Stimulated activated CD8-positive, alpha-beta memory T cell treated with anti-CD3 and anti-CD28 coated beads, Interleukin-15, amount 100 ng/mL, for 24 hours (primary cell): ENCODE measurements at places on chromosomes 12 and 14.

GRCh38 chr14:38107216-38107631 lies 100.5 kb upstream of the SSTR1 start:
- DNase-seq: no peak

DNA sequence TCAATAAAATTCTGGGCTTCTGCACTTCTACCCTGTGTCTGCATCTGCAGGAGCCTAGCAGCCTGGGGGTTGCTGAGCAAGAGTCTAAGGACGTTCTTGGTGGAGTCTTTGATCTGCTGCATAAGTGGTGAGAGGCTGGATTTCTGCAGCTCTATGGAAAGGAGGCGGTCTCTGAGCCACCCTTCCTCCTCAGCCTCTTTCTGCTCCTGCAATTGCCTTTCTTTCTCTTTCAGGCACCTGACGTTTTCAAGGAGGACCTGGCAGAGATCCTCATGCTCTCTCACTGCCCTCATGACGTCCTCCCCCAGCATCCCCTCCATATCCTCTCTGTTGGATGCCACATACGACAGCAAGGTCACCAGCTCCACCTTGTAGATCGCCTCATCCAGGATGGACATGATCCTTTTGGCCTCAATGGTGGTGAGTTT lies 13.6 kb upstream of the TPCN1 start:
- no peak for DNase-seq

- no peak for DNase-seq
Observed at GRCh38 chr14:26123459-26123858, 474.4 kb downstream of the NOVA1 start.

- DNase-seq: no peak
Observed at GRCh38 chr14:92294506-92294905, 28.5 kb upstream of the SLC24A4 start.

GRCh38 chr14:32039401-32040030 lies 37.6 kb upstream of the ARHGAP5 start:
- no peak for DNase-seq

DNA sequence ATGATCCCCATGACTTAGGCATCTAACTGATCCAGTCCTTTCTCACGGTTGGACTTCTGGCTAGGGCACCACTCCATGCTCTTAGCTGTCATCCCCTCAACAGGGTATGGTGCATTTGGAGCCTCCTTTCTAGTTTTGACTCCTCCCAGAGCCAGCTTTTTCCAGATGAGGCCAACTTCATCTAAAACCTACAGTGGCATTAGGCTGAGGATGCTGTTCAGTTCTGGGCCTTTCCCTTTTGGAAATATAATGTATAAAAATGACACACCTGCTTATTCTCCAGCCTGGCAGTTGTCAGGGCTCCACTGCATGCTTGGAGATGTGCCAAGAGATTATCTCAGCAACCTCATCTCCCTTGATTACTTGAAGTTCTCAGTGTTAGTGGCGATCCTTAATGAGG lies 239.7 kb downstream of the EMP1 start:
- DNase-seq: no peak

DNA sequence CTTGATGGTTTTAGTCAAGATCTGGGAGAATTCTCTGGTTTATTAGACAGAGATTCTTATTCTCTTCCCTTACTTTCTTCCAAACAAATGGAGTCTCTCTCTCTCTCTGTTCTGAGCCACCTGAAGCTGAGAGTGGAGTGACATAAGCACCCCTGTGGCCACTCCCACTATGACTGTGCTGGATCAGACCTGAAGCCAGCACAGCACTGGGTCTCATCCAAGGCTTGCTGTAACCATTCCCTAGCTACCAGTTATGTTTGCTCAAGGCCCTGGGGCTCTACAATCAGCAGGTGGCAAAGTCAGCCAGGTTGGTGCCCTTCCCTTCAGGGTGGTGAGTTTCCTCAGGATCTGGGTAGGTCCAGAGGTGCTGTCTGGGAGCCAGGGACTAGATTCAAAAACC lies 568.5 kb downstream of the AACS start:
- DNase-seq: no peak

DNA sequence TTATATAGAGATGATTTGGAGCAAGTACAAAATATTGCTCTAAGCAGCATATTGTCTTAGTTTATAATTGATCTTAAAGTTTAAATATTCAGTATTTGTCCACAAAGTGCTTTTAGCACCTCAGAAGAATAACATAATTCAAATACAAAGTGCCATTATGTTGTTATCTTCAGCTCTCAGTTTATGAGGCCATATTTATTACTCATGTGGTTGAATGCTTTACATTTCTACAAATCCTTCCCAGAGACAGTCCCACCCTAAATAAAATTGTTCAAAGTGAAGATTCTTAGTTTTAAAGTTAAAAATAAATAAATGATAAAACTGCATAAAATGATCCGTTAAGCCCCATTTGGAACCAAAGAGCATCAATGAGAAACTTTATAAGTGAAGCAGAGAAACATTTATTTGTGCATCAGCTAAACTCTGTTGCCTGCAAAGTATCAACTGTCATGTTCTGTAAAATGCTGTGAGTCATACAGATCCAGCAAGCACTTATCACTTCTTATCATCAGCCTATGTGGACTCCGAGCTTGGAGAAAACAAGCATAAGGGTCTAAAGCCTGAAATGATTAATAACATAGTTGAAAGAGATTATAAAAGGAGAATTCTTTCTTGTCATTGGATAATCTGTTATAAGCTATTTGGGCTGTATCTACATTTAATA lies 218.9 kb downstream of the ADAMTS20 start:
- no peak for DNase-seq

- no peak for DNase-seq
Observed at GRCh38 chr12:48119834-48120195, 651 bp downstream of the PFKM start.

GRCh38 chr14:106459971-106460730 lies 933.8 kb downstream of the TMEM121 start:
- peak; percentile 32 for DNase-seq

DNA sequence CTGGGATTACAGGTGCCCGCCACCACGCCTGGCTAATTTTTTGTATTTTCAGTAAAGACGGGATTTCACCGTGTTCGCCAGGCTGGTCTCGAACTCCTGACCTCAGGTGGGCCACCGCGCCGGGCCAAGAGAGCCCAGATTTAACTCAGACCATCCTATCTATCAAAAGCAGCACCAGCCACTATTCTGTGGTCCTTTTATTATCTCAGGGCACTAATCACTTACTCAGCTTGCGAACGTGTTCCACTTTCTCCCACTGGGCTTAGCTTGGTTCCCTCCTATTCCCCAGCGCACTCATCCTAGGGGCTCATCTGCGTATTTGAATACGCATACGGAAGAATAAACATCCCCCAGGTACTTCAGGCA lies 16.2 kb upstream of the AACS start:
- DNase-seq: no peak

DNA sequence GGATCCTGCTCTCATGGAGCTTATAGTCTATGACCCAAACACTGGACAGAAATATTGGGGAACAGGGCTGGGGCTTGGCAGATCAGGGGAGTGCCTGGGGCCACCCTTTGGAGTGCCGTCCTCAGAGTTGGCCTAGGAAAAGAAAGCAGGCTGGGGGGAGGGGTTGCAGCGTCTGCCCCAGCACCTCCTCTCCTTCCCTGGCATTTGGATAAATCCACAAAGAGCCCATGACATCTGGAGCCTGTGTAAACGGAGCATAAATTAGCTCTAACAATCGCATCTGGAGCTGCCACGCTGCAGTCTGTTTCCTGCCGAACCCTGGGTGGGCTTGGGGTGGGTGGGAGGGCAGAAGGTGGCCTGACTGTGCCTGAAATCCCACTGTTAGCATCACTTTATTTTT lies 63.8 kb downstream of the MVK start:
- DNase-seq: no peak

GRCh38 chr14:24659916-24660570 lies 26.1 kb upstream of the GZMB start:
- DNase-seq: no peak

GRCh38 chr14:59243174-59243573 lies 54.7 kb downstream of the DAAM1 start:
- DNase-seq: no peak

GRCh38 chr12:62622177-62622576 lies 155.6 kb downstream of the MON2 start:
- DNase-seq: no peak

DNA sequence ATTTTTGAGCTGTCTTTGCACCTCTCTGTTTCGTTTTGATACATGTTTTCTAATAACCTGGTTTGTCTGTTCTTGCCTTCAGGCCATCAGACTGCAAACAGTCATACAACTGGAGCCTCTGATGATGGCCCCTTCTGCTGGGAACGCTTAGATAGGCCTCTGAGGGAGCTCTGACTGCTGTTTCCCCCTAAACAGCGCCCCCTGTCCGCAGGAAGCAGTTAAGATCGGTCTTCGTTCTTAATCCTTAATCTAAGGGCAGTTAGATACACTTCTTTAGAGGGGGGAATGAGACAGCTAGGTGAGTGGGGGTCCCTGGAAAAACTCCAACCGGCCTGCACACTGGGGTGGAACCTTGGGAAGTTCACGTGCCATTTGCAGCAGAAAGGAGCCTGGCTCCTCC lies 1338.8 kb upstream of the SEL1L start:
- no peak for DNase-seq

DNA sequence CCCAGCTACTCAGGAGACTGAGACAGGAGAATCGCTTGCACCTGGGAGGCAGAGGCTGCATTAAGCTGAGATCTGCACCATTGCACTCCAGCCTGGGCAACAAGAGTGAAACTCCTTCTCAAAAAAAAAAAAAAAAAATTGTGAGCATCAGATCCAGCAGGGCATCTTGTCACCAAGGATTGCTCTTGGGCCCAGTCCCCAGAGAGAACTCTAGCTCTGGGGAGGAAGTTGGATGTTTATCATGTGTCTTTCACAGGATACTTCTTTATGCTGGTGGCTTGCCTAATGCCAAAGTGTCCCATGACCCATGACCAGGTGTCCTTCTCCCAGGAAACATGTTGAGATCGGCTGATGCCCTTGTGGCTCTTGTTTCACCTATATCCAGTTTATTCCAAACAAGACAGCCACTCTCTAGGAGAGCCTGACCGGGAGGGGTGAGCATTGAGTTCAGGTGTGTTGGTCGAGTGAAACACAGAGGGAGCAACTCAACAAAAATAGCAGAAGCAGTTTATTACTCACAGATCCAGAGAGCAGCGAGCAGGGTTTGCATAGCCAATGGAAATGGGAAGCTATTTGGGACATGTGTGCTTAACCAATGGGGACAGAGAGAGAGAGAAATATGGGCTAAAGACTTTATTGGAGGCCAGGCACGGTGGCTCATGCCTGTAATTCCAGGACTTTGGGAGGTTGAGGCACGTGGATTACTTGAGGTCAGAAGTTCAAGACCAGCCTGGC lies 6.6 kb upstream of the TCHP start:
- DNase-seq: no peak

DNA sequence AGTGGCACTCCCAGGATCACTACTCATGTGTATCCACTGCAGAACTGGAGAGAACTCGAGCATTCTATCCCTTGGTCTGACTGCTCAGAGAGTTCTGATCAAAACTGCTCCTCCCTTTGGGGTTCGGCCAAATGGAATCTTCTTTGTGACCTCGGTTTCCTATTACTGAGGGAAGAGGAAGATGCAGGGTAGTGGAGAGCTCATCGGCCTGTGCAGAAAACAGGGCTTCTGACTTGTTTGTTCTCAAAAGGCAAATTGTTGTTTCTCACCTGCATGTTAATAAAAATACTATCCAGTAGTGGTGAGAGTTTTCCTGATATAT lies 17.1 kb upstream of the AKAP6 start:
- DNase-seq: no peak

- DNase-seq: no peak
Observed at GRCh38 chr14:68553311-68553710, 239.6 kb downstream of the ZFP36L1 start.

DNA sequence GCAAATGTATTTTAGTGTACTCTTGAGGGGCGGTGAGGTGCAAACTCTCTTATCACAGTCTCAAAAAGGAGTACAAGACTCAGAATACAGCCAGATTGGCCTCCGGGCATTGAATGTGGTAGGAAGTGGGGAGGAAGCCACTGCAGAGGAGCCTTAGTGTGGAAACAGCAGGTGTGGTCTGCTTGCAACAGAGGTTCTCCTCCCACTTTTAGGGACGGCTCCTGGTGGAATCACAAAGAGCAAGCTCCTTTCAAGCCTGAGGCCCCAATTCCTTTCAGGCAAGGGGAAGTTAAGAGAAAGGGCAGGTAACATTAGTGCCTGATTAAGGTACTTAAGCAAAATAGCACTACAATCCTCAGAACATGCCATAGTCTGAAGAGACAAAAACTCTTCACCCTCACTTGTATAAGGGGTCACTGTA lies 23.7 kb upstream of the SLC2A3 start:
- peak; percentile 20 for DNase-seq

- DNase-seq: no peak
Observed at GRCh38 chr12:91732086-91732485, 413.6 kb downstream of the BTG1 start.

- DNase-seq: no peak
Observed at GRCh38 chr12:53419756-53420155, 3.9 kb upstream of the AMHR2 start.

DNA sequence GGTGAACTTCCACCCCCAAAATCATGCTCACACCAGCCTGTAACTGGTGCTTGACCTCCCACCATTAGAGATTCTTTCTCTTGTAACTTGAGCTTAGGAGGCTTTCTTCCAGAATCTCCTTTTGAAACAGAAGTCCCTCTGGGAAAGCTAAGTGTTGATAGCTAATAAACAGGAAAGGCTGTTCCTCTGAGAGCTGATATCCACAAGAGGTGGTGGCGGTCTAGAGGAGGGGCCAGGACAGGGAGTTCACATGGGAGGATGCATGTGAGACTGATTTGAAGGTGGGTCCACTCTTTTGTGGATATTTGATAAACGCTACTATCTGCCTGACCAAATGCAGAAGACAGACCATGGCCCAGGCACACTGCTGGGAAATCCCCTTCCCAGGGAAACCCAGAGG lies 10.2 kb upstream of the PRMT8 start:
- DNase-seq: no peak

DNA sequence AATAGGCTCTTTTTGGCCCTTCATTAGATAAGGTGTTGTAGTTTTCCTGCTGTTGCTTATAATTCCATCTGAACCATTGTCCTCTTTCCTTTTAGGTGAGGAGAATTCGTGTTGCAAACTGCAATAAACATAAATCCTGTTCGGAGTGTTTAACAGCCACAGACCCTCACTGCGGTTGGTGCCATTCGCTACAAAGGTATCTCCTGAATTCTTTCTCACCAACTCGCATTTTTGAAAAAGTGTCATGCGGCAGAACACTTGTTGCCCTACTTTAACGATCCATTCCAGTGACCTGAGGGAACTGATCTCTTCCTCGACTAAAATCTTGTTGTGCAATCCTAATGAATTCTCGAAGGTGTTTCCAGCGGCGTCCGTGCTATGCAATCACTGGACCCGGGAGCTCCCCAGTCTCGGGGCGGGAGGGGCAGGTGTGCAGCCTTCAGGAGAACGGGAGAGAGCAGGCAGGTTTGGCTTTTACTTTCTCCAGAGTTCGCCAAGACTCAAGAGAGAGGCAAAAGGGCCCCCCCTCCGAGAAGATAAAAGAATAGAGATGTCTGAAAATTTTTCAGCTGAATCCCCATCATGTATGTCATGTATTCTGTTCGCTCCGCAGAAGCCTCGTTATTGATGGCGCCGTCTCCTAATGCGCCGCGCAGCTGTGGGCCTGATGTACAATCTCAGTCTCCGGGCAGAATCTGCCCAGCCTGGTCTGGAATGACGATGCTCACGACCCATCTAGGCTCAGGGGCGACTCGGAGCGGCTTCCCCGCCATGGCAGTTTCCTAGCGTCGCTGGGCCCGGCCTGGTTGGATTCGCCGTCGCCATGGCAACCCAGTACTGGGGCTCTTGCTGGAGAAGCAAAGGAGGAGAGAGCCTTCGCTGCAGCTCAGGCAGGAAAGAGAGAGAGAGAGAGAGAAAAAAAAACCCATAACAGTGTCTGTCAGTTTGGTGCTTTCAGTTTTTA lies 38.2 kb downstream of the PLXNC1 start:
- no peak for DNase-seq
